ENCODE measurements at places on chromosomes 6 and 20.

DNA sequence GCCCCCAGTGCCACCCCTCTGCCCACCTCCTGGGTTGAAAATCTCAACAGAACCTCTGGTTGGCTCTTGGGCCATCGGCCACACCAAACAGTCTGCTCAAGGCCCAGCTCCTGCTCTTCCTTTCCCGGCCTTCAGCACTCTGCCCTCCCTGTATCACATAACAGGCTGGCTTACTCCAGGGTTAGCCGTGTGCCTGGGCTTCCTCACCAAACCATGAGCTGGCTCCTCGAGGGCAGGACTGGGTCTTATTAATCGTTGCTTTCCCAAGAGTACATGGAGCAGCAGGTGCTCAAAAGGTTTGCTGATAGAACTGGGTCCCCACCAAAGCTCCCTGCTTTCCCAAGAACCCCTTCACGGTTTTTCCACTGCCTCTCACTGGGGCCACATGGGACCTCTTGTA, 12.7 kb upstream of the FAM83C start:
- no peak for DNase-seq

DNA sequence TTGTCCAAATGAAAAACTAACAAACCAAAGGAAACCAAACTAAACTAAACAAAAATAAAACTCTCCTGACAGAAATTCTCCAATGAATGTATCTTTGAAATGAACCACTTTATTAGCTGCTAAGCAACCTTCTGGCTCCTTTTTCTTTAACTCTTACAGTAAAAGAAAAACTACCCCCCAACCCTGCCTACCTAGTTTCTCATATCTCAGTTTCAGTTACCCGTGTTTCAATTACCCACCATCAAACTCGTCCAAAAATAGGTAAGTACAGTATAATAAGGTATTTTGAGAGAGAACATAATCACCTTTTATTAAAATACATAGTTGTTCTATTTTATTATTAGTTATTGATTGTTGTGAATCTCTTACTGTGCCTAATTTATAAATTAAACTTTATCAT, 177.4 kb upstream of the THEMIS start:
- DNase-seq: no peak

GRCh38 chr6:146905181-146905704, 299.0 kb upstream of the STXBP5 start:
- no peak for DNase-seq

- DNase-seq: no peak
Measured at GRCh38 chr20:56285496-56285895, 37.0 kb downstream of the MC3R start.

- no peak for DNase-seq
Measured at GRCh38 chr6:1590580-1590979, 19.1 kb upstream of the FOXC1 start.

- DNase-seq: no peak
Measured at GRCh38 chr6:82612475-82613039, 248.9 kb downstream of the TPBG start.

DNA sequence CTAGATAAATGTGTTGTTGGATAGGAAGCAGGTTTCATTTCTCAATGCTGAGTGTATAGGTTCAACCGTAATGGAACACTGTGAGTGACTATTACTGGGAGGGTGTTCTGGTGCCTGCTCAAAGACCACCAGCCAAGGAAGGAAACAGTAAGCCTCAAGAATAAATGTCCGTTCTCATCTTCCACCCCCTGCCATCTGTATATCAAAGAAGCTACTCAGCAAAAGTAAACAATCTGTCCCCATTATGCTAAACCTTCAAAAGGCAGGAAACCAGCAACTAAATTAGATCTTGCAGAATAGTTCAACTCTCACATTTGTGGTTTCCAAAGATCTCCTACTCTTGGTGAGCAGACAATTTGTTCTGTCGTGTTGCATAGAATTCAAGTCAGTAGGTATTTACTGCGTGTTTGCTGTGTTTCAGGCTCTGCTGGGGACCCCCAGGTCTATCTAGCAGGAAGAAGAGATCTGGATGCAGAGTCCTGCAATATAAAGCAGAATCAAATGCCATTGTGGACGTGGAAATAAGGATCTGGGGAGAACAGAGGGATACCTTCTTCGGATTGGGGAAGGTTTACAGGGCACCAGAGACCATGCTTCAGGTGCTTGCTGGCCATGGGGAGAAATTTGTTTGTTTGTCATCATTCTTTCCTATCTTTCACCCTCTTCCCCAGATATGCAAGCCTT, 87.3 kb downstream of the SCML4 start:
- no peak for DNase-seq

Data from non-pigmented ciliary epithelial cell (primary cell).